Left renal cortex interstitium (tissue), 4 donors: ENCODE measurements at places on chromosomes 1 and 21. TPM values are rescaled to one million over a fixed set of nuclear protein-coding genes. Genes with fewer than 3 reads are reported as not detected.

DNA sequence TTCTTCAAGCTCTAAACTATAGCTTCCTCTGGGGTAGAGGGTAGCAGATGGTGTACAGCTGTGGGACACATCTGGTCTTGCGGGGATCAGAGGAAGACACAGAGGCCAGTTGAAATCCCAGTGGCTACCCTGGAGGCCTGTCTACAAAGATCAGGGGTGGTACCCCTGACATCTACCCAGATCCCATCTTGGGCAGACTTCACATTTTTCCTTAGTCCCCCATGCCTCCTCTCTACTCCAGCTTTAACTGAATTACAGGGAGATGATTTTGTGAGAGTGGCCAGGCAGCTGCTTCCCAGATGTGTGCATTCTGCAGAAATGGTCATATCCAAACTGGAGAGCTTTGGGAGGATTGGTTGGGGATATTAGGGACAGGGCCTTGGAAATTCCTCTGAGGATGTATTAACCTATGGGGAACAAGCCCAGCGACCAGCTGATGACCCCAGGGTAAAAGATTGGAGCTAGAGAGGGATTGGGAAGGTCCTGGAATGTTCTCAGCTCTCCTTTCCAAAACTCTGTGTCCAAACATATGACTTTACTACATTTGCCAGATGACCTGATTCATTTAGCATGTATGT is 9.6 kb upstream of the CD34 start:
- DNase-seq: no peak

DHCR24 gene
- 75.5 TPM for polyA plus RNA-seq

GRCh38 chr1:118246646-118247045 is 61.6 kb upstream of the SPAG17 start:
- no peak for DNase-seq

GRCh38 chr1:87169263-87169910 is 159.3 kb upstream of the LMO4 start:
- no peak for DNase-seq

DNA sequence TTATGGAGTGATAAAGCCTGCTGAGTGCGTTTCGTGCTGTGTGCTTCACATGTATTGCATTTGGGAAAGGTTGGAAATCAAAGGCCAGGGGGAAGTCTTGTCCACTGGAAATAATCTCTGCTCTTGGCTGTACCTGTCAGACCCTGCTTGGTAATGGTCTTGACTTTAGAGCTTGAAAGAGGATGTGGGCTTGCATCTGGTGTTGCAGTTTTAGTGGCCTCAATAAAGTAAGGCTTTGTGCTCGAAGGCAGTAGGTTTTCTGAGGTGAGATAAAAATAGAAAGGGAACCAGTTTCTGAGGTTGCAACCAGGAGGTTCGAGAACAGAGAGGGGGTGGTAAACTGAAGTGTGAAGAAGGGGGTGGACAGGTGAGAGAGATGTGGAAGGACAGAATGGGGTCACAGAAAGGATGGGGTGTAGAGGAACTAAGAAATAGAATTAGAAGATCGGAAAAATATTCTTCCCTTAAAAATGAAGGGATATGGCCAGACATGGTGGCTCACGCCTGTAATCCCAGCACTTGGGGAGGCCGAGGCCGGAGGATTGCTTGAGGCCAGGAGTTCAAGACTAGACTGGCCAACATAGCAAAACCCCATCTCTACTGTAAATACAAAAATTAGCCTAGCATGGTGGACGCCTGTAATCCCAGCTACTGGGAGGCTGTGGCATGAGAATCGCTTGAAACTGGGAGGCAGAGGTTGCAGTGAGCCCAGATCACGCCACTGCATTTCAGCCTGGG is 1.5 kb downstream of the S100PBP start:
- DNase-seq: no peak

FBXO44 gene
- polyA plus RNA-seq: 19.2 TPM

DNA sequence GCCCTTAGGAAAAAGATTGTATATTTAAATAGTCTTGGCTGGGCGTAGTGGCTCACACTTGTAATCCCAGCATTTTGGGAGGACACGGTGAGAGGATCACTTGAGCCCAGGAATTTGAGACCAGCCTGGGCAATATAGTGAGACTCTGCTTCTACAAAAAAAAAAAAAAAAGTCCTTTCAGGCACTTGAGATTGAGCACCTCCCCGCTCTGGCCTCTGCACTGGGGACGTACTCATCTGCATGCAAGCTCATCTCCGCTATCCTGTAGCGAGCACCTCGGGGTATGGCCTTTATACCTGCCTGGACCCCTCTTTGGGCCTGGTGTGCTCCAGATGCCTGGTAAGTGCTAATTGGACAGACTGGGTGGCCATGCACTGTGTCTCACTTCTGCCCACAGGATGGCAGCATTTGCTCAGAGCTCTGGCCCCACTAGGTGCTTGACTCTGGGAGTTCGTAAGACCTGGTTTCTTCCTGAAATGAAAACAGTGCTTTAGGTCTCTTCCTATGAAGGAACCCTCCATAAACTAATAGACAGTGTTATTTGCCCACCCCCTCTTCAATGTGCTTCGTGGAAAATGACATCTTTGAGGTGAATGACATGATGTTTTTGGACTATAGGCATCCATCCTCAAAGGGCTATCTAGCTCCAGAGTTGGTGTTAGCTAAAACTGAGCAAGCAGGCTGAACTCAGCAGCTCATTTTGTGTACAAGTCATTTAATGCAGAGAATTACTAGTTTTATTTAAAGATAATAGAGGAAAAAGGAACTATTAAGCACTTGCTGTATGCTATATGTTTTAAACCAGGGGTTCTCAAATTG is 61.7 kb upstream of the ADAR start:
- peak; percentile 28 for DNase-seq

- no peak for DNase-seq
Measured at GRCh38 chr1:39737546-39738169, 1.0 kb upstream of the PPIE start.

- no peak for DNase-seq
Measured at GRCh38 chr1:45557422-45557944, 6.9 kb downstream of the AKR1A1 start.

- no peak for DNase-seq
Measured at GRCh38 chr1:26191739-26192138, 1.3 kb downstream of the CATSPER4 start.

ARHGEF16 gene
- polyA plus RNA-seq: 19.8 TPM

CATSPERE gene
- polyA plus RNA-seq: 1.2 TPM

GRCh38 chr1:53982763-53983104 is 35.3 kb downstream of the LDLRAD1 start:
- DNase-seq: peak; percentile 24

- DNase-seq: no peak
Measured at GRCh38 chr1:158613764-158614163, 8.7 kb downstream of the OR10Z1 start.

- DNase-seq: no peak
Measured at GRCh38 chr21:19239696-19240095, 836.1 kb upstream of the TMPRSS15 start.

- DNase-seq: no peak
Measured at GRCh38 chr1:27872059-27872801, at the start of gene THEMIS2. TSS of gene THEMIS2 (plus strand) at chr1:27872544. CDS start at chr1:27872572, 28 bp downstream.
